ENCODE measurements at places on chromosomes 11 and 22.

GRCh38 chr11:85809191-85809590, 1.8 kb downstream of the SYTL2 start:
- DNase-seq, result peak; percentile 39

DNA sequence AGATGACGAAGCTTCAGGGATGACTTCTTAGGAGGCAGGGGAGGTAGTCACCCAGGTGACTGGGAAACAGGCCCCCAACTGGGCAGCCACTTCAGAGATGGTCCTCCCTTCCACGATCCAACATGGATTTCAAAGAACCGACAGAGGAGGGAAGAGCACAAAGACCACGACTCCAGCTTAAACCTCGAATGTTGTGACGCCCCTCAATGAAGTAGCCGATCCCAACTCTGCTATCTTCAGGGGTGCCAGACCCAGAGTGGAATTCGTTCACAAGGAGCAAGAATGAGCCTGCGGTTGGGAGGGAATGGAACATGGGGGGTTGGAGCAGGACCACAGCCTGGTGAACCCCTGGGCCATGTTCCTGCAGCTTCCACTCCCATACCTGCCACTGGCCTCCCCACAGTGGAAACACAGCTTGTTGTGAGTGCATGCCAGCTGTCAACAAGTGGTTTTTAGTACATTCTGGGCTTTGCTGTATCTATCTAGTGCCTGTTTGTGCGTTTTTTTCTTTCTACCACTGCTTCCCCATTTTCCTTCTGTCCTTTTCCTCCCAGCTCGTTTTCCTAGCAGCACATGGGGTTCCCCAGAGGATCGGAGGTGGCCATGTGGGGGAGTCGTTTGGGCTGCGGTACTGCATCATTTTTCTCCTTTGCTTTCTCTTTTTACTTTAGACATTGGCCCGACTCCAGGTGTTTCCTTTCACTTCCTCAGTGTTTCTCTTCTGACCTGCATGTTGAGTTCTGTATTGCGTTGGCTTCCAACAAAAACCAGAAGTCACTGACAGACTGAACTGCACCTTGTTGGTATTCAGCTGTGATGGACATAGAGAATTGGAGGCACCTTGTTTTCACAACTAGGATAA, 65.8 kb downstream of the MORC2 start:
- no peak for DNase-seq

DNA sequence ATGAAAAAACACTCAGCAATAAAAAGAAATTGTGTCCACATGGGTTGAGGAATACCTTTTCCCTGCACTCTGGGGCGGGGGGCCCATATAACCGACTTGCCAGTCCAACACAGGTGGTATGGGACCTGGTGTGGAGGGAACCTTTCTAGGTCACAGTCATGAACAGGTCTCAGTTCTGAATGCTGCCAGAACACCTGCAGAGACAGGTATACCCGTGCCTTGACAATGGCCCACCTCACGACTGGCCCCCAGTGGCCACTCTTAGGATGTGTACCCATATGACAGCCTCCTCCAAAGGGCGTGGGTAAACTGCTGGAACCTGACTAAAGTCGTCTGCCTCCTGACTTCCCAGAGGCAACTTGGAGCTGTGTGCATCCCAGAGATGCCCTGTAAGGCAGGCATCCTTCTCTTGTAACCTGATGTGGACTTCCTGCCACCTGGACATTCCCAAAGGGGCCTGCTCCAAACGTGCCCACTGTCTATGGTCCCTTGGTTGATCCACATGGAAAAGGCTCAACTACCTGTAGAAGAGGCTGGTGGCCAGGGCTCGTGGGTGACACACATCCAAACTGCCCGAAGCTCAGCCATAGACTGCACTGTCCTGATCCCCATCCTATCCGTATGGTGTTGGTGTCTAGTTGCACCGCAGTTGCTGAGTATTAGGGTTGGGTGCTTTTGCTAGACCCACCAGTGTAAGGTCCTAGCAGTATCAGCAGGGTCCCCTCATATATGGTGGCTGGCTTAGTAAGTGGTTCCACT, 859.3 kb downstream of the BRD1 start:
- no peak for DNase-seq

- peak; percentile 97 for DNase-seq
These were observed 150.7 kb downstream of the PKNOX2 start for GRCh38 chr11:125315079-125315740.

DNA sequence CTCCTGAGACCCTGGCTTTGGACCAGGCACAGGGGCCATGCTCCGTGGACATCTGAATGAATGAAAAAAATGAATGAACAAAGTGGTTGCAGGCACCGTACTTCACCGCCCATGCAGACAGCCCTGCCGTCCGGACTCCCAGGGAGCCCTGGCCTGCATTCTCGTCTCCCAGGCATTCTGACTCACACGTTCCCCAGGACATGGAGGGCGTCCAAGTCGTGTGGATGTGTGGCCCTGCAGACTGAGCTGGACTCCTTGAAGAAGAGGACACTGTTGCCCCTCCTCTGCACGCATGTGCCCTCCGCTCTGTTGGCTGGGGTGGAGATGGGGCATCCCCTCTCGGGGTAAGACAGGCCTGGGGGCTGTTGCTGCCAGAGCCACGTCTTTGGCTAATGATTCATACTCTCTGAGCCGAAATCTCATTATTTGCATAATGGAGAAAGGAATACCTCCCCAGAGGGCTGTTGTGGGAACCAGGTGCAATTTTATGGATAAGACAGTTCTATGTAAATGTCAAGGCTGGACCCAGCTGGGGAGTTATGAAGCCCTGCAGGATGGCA, 49.7 kb downstream of the RTL6 start:
- peak; percentile 92 for DNase-seq

- no peak for DNase-seq
These were observed 962.9 kb downstream of the BRD1 start for GRCh38 chr22:48864748-48865147.

- DNase-seq, result no peak
These were observed 28.6 kb downstream of the C22orf42 start for GRCh38 chr22:32130464-32130863.

DNA sequence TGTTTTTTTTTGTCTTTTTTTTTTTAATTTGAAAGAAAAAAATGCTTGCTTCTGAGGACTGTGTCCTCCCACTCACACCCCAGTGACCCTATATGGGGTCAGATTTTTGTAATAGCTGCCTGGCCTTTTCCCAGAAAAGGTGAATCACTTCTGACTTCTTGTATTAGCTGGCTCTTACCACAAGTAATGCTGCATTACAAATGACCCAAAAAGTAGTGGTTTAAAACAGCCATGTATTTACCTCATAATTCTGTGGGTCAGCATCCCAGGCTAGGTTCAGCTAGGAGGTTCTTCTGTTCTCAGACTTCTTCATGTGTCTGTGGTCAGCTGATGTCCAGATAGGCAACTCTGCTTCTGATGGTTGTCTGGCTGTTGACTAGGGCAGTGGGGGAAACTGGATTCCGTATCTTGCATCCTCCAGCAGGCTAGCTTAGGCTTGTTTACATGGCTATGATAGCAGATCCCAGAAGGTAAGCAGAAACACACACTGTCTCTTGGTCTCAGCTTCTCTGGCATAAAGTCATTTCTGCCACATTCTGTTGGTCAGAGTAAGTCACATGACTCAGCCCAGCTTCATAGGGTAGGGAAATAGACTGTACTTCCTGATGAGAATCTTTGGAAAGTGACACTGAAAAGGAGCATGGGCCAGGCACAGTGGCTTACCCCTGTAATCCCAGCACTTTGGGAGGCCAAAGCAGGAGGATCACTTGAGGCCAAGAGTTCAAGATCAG, 19.5 kb downstream of the LHFPL7 start:
- no peak for DNase-seq

DNA sequence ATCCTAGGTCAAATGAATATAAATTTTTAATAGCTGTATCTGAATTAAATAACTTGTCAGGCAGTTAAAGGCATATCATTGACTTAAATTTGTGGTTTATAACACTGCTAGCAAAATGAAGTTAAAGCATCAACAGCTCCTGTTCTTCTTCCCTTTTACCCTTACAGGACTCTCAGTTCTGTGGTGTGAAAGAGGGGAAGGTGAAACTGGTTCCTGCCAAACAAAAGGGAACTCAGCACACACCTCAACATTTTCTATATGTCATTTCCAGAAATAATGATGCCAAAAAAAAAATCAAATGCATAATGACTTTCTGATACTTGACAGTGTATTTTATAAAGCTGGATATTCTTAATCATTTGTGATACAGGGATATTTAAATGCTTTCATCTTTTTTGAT, 21.2 kb downstream of the ARL14EP start:
- no peak for DNase-seq

DNA sequence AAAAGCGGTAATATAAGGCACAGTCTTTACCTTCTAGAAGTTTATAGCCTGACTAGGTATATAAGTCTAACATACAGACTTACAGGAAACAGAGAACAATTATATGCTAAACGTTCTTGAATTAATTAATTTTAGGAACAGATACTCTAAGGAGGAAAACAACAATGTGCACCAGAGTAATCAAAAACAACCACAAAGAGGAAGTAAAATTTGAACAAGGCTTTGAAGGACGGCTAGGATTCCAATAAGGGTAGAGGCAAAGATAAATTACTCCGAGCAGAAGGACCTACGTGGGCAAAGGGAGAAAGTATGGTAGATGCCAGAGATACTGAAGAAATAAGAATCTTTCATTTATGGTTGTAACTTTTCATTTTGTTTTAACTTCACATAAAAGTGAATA, 54.4 kb downstream of the ENTHD1 start:
- DNase-seq, result no peak

GRCh38 chr11:70226967-70227366, 23.9 kb downstream of the FADD start:
- DNase-seq, result no peak

GRCh38 chr11:58923300-58923788, 15.9 kb upstream of the GLYATL1 start:
- DNase-seq, result peak; percentile 30

- DNase-seq, result no peak
These were observed 10.1 kb downstream of the BMAL1 start for GRCh38 chr11:13287681-13288080.

DNA sequence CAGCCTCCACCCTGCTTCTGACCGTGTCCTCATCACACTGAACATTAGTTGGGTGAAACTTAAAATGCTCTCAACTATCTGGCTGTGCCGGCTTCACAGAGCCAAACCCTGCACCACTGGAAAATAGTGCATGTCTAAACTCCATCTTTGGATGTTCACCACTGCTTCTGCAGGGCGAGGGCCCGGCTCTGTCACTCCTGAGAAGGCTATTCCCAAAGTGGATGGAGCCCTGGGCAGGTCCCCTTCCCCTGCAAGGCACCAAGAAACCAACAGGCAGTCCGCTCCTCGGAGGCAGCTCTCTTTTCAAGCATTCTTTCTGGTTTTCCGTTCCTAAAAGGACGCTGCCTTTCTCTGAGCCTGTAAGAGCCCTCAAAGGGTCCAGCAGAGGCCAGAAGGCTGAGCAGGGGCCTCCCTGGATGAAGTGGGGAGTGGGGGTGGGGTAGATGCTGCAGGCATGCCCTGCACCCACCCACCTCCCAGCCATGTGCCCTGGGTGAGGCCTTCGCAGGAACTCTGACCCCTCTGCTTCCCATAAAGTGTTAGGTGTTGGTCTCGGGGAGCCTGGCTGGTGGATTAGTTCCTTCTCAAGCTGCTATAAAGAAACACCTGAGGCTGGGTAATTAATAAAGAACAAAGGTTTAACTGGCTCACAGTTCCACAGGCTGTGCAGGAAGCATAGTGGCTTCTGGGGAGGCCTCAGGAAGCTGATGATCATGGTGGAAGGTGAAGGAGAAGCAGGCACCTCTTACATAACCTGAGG, 23.3 kb downstream of the LINC01488 start:
- DNase-seq, result no peak

- peak; percentile 81 for DNase-seq
These were observed 4.6 kb upstream of the PGGHG start for GRCh38 chr11:284105-285020.

DNA sequence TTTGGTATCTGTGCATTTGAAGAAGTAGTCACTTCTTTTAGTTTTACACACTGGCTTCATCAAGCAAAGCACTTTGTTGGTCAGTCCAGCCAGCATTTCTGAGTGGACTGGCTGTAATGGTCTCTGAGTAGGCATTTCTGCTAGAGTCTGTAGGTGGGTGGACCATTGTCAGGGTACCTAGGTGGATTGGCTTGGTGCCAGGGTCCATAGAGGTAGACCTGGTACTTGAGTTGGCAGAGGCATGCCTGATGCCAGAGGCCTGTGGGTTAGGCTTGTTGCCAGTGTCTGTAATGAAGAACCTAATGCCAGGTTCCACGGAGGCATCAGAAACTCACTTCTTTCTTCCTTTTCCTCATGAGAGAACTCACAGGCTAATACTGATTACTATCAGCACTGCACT, 157.9 kb upstream of the C11orf87 start:
- DNase-seq, result no peak

DNA sequence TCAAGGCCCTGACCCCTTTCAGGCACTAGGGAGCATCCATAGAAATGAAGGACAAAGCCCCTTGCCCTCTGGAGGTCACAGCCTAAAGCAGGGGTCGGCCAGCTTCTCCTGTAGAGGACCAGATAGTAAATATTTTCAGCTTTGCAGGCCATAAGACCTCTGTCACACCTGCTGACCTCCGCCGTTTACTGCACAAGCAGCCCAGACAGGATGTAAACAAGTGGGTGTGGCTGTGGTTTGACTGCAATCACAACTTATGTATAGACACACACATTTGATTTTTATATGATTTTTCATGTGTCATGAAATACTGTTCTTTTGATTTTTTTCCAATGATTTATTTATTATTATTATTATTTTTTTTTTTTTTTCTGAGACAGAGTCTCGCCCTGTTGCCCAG, 34.3 kb downstream of the KIAA1671 start:
- DNase-seq, result no peak

GRCh38 chr22:17366329-17366728, 2.9 kb upstream of the CECR2 start:
- no peak for DNase-seq

GRCh38 chr11:1810761-1811160, 24.0 kb upstream of the SYT8 start:
- no peak for DNase-seq

DNA sequence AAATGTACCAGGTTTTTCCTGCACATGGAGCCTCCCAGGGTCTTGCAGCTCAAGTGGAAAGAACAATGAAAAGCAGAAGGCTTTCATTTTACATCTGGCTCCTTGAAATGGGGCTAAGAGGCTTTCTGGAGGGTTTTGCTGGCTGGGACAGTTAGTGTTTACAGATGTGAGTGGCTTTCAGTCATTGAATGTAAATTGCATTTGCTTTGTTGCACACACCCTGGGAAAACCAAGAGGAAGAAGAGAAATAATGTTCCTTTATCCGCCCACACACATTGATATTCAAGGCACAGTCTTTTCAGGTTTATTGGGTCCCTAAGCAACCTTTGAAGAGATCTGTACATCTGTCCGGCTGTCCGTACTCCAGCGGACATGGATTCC, 144.5 kb downstream of the SPON1 start:
- no peak for DNase-seq

DNA sequence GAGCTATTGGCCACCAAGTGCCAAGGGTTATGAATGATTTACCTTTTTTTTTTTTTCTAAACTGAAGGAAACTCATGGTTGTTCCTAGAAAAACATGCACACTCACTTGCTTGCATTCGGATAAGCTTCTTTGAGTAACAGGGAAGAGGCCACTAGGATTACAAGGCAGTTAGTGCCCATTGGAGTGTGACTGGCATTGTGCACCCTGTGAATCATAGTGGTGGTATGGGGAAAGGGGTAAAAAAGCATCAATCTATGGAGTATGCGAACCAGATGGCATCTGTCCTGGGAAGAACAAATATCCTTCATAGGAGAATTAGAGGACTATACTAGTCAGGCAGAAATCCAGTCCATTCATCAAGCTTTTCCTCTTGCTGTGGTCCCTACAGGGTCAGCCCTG, 24.2 kb downstream of the CD44 start:
- no peak for DNase-seq

All from myocyte (in vitro differentiated cells).